ENCODE measurements at places on chromosomes 16 and 17.

DNA sequence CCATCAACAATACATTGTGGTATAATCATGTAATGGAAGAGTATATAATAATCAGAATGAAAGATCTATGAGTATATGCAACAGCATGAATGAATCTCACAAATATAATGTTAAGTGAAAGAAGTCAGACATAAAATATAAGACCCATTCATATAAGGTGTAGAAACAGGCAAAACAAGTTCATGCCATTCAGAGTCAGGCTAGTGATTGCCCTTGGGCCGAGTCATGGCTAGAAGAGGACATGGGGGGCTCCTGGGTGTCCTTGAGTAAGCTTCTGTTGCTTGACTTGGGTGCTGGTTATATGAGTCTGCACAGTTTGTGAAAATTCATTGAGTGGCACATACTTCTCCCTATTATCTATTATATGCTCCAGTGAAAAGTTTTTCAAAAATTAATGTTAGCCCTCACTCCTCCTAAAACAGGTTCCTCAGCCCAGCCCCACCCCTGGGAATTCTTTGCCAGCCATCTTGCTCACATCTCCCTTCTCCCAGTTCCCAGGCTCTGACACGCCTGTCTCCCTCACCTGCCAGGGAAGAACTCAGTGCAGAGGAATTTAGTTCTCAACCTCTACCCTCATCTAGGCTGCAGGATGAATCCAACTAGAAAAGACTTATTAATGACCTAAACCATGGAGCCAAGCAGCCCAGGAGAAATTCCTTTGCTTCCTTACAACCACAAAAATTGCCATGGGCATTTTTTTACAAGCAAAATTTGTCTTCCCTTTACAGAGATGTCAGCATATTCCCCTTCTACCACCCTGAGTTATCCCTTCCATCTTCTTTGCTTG lies 52.4 kb upstream of the NFAT5 start:
- no peak for DNase-seq

- DNase-seq, result no peak
These were observed 87.3 kb upstream of the CORO6 start for GRCh38 chr17:29709866-29710519.

DNA sequence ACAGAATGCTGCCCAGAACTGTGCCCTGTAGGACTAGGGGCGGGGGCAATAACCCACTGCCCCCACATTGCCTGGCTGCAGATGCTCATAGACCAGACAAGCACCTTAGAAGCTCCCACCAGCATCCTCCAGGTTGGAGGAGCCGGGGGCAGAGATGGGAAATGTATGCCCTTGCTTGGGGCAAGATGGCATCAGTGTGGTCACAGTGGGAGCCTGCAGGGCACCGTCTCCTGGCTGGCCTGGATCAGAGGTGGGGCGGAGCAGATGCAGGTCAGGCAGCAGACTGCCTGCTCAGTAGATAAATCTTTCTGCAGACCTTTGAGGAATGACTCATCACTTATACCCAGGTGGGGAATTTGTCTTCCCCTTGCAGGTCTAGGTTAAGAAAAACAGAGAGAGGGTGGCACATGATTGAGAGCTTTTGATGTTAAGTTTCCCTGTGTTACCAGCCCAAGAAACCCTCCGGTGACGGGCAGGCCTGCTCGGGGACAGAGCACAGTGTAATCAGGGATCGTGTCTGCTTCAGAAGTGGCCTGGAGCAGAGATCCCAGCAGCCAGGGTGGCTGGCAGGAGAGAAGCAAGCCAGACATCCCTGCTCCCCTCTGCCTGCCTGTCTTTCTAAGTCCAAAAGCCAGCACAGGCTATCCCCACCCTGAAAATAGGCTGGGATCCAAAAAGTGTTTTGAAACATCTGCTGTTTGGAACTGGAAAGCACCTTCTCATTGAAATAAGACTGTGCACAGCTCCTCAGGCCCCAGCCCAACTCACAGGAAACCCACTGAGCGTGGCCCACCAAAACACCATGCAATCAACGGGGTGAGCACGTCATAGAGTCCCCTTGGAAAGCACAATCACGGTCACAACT lies 50.7 kb upstream of the RPL38 start:
- DNase-seq, result no peak

GRCh38 chr16:58187092-58187491 lies 10.8 kb downstream of the CSNK2A2 start:
- DNase-seq, result no peak

DNA sequence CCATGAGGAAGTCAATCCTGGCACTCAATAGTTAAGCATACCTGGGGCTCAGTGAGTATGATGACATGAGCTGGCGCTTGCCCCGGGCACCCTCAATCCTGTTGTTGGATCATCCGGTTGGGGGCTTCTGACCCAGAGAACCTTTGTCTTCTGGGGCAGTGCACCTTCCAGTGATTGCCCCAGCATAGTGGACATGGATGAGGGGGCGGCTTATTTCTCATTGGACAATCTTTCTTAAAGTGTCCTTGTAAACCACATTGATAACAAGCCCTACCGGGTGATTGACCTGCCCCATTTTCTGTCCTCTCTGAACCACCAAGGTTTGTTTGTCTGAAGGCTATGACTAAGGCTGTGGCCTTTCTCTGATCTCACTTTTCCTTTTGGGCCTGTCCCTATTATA lies 18.2 kb downstream of the IGSF6 start:
- no peak for DNase-seq

- DNase-seq, result no peak
These were observed 50.2 kb downstream of the TBC1D16 start for GRCh38 chr17:79985361-79985942.

GRCh38 chr16:23435500-23435899 lies 17.5 kb downstream of the COG7 start:
- DNase-seq, result peak; percentile 28

DNA sequence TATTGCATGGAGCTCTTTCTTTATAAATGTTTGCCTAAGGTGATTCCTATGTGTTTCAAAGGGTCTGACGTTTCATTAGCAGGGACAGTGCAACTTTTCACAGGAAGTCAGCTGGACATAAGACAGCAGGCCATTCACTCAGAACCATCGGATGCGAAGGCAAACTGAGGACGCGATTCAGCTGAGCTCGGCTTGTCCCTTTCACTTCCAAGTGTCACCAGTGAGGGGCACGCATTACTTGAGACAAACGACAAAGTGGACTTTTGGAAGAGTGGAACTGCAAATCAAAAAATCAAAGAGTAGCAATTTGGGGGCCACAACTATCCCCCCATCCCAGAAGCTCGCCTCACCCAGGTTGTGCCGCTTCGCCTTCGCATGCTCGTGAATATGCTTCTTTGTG lies 14.6 kb downstream of the USP22 start:
- DNase-seq, result no peak

GRCh38 chr17:75634376-75634740 lies 1.1 kb downstream of the SMIM5 start:
- no peak for DNase-seq

GRCh38 chr17:33435721-33436301 lies 142.7 kb upstream of the ASIC2 start:
- DNase-seq, result no peak

DNA sequence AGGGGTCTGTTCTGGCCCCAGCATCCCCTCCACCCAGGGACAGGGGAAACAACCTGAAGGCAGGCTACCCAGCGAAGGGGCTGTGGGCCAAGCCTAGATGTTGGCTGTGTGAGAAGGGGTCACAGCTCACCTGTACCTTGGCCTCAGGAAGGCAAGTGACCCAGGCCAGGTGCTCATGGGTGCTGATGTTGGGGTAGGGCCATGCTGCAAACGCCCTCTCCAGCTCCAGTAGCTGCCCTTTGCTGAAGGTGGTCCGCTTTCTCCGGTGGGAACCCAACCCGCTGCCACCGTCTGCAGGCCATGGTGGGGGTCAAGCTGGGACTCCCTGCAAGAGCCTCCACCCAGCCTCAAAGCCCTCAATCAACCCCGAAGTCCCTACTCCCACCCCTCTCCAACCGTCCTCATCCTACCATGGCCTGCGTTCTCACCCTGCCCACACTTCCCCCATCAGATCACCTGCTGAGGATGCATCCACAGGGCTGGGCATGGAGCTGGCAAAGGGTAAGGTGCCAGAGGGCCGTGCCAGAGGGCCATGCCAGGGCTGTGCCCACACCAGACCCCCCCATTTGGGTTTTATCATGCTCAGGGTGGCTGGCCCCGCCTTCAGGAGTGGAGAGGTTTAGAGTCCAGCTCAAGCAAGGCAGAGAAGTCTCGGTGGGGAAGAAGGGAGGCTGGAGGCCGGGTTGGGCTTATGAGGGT lies at the start of gene SEBOX:
Gene SEBOX (minus strand): TSS at position 535 of the 699 bp plus-strand sequence. CDS start 48 bp downstream, at position 487.
- DNase-seq, result no peak

- DNase-seq, result no peak
These were observed 504.2 kb upstream of the SALL1 start for GRCh38 chr16:51655249-51655648.

- no peak for DNase-seq
These were observed 98.7 kb downstream of the RAB11FIP4 start for GRCh38 chr17:31490019-31490650.

DNA sequence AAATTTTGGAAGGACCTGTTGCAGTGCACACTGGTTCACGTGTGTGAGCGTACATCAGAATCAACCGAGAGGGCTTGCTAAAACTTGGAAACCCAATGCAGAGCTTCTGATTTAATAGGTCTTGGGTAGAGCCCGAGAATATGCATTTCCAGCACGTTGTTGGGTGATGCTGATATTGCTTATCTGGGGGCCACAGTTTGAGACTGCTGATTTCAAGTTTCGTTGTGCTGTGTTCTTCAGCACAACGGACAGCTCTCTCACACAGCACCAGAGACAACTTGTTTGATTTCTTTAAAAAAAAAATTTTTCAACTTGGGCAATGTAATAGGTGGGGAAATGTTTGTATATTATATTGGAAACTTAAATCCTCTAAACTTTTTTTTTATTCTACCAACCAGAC lies 9.4 kb downstream of the OR4D2 start:
- no peak for DNase-seq

DNA sequence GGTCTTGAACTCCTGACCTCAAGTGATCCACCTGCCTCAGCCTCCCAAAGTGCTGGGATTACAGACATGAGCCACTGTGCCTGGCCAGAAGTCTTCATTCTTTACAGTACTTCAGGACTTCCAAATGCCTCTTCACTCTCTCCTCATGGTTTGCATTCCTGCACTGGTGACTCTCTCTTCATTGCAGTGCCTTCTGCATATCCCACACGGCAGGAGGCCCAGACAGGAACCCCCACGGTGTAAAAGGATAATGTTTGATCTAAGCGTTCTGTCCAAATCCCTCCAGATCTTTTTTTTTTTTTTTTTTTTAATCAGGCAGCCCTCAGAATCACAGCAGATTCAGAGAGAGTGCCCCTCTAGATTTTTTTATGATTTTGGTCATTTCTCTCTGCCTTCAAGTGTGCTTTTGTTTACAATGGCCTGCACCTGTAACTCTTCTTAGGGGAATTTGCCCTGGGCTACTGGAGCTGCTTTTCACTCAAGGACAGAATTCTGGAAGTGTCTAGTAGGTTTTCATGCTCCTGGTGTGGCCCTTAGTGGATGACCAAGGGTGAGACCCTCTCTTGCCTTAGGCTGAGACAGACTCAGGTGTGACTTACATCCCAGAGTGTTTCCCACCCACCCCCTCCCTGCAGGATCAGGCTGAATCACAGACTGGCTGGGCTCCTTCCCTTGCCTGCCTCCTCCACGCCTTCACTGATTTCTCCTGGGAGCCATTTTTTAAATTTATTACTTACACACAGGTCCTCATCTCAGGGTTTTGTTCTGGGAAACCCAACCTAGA lies 19.8 kb upstream of the NF1 start:
- DNase-seq, result no peak
